ENCODE measurements at places on chromosomes 1 and 21.
A peak's percentile ranks its signal among the peaks of the same experiment; 100 is the strongest.

- peaks cover 19% of the 10 kb centered on the region for H3K36me3 ChIP-seq
- DNase-seq, result no peak
These were observed 1.2 kb downstream of the PPP1R8 start for GRCh38 chr1:27831568-27832410.

GRCh38 chr1:81437213-81437612, 363.5 kb upstream of the ADGRL2 start:
- H3K36me3 ChIP-seq, result no peaks in the 10 kb centered on the region
- H3K27ac ChIP-seq, result no peak overlapping the region
- H3K27me3 ChIP-seq, result no peaks in the 10 kb centered on the region

DNA sequence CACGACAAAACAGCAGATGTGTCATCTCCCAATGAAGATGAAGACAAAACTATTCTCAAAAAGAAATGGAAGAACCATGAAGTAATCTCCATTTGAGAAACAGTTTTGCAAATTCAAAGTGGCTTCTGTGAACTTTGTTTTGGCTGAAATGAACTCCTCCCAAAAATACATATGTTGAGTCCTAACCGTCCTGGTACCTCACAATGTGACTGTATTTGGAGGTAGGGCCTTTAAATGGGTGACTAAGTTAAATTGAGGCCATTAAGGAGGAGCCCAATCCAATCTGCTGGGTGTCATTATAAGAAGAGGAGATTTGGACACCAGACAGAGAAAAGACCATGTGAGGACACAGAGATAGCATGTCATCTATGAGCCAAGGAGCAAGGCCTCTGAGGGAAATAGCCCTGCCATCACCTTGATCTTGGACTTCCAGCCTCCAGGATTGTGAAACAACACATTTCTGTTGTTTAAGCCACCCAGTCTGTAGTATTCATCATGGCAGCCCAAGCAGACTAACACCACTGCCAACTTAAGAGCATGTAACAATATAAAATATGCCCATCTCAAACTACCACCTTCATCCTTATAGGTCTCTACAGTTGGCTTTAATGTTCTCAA, 38.3 kb upstream of the KCNE1 start:
- no peak overlapping the region for H3K4me3 ChIP-seq
- no peak for DNase-seq
- no peaks in the 10 kb centered on the region for H3K27me3 ChIP-seq
- no peak overlapping the region for H3K27ac ChIP-seq
- no peaks in the 10 kb centered on the region for H3K36me3 ChIP-seq

GRCh38 chr1:165828103-165828668, 772 bp downstream of the UCK2 start:
- no peaks in the 10 kb centered on the region for H3K27me3 ChIP-seq
- H3K4me1 ChIP-seq, result peaks cover 14% of the 10 kb centered on the region
- DNase-seq, result no peak
- peak overlapping the region; percentile 97 for H3K27ac ChIP-seq

GRCh38 chr1:234271243-234271606, 102.0 kb upstream of the COA6 start:
- no peaks in the 10 kb centered on the region for H3K27me3 ChIP-seq
- no peaks in the 10 kb centered on the region for H3K4me1 ChIP-seq
- DNase-seq, result no peak
- H3K27ac ChIP-seq, result no peak overlapping the region

GRCh38 chr1:193555662-193556441, 369.4 kb upstream of the B3GALT2 start:
- no peak for DNase-seq
- no peak overlapping the region for H3K27ac ChIP-seq
- H3K4me3 ChIP-seq, result no peak overlapping the region
- no peaks in the 10 kb centered on the region for H3K27me3 ChIP-seq

DNA sequence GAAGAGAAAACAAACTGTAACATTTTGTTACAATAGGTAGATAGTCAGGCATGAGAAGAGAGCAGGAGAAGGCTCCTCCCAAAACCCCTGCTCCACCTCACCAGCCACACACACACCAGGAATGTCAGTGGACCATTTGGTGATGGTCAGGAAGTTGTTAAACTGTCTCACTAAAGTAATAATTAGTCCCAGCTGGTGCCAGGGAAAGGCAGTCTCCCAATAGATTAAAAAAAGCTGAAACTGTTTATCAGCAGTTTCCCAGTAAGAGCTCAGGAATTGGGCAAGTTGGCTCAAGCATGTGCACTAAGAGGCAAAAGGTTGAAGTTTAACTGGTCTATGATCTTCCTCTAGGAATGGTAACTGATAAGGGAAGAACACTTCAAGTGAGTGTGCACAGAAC, 249.6 kb downstream of the COL11A1 start:
- H3K36me3 ChIP-seq, result no peaks in the 10 kb centered on the region
- H3K27ac ChIP-seq, result no peak overlapping the region
- H3K27me3 ChIP-seq, result no peaks in the 10 kb centered on the region
- no peaks in the 10 kb centered on the region for H3K4me1 ChIP-seq

DNA sequence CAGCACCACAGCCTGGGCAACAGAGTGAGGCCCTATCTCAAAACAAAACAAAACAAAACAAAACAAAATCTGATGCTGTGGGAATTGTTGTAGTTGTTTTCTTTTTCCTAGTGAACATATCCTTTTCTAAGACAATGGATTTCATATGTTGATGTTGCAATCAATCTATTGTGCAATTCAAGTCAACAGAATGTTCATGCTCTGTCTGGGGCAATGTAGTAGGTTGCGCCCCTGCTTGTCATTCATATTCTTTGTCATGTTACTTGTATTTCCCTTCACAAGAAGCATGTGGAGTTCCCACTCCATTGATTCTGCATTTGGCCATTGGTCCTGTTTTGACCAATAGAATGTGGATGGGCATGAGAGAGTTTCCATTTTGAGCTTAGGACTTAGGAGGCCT, 223.9 kb downstream of the DUSP10 start:
- H3K36me3 ChIP-seq, result no peaks in the 10 kb centered on the region
- H3K4me3 ChIP-seq, result no peak overlapping the region
- H3K27ac ChIP-seq, result no peak overlapping the region
- H3K27me3 ChIP-seq, result no peaks in the 10 kb centered on the region
- no peaks in the 10 kb centered on the region for H3K4me1 ChIP-seq
- DNase-seq, result no peak

DNA sequence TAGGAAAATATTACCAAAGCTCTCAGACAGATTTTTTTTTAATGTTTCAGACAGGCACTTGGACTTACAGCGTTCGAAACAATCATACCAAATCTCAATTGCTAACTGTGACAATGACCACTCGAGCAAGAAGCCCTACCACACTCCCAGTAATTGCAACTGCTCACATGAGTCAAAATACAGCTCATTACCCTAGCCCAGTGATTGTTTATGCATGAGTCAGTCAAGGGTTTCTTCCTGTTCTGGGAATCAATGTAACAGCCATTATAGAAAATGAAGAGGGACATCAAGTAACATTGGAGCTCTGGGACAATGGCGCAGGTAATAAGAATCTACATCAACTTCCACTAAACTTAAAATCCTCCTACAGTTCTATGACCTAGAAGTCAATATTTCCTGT, 56.1 kb upstream of the SH3GLB1 start:
- H3K27ac ChIP-seq, result no peak overlapping the region
- H3K27me3 ChIP-seq, result no peaks in the 10 kb centered on the region
- DNase-seq, result no peak
- H3K36me3 ChIP-seq, result no peaks in the 10 kb centered on the region

DNA sequence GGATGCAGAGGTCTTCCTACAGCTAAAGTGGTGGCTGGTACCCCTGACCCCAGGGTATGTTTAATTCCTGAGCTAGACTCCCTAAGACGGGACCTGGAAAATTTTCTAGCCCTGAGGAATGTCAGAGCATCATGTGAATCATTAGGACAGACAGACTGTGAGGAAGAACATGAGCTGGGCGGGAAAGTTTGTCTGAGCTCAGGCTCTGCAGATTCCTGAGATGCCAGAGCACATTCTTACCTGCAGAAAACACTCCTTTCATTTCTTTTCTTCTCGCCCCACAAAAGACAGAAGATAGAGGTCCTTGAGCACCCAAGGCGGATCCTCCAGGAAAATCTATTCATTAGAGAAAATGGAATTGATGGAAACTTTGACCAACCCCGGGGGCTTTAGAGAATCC, 6.5 kb downstream of the CAPN2 start:
- DNase-seq, result no peak
- H3K27me3 ChIP-seq, result no peaks in the 10 kb centered on the region
- H3K36me3 ChIP-seq, result peaks cover 74% of the 10 kb centered on the region

- H3K36me3 ChIP-seq, result no peaks in the 10 kb centered on the region
- no peak overlapping the region for H3K27ac ChIP-seq
- no peak for DNase-seq
- no peaks in the 10 kb centered on the region for H3K4me1 ChIP-seq
- H3K4me3 ChIP-seq, result no peak overlapping the region
These were observed 16.3 kb upstream of the TMEM54 start for GRCh38 chr1:32917521-32917920.

GRCh38 chr21:40507978-40508377, 339.0 kb downstream of the DSCAM start:
- no peak overlapping the region for H3K27ac ChIP-seq
- H3K4me3 ChIP-seq, result no peak overlapping the region
- no peak for DNase-seq
- no peaks in the 10 kb centered on the region for H3K36me3 ChIP-seq

GRCh38 chr1:170495006-170495405, 37.0 kb upstream of the GORAB start:
- no peaks in the 10 kb centered on the region for H3K36me3 ChIP-seq
- no peak overlapping the region for H3K4me3 ChIP-seq
- H3K27me3 ChIP-seq, result no peaks in the 10 kb centered on the region
- DNase-seq, result no peak
- no peak overlapping the region for H3K27ac ChIP-seq

DNA sequence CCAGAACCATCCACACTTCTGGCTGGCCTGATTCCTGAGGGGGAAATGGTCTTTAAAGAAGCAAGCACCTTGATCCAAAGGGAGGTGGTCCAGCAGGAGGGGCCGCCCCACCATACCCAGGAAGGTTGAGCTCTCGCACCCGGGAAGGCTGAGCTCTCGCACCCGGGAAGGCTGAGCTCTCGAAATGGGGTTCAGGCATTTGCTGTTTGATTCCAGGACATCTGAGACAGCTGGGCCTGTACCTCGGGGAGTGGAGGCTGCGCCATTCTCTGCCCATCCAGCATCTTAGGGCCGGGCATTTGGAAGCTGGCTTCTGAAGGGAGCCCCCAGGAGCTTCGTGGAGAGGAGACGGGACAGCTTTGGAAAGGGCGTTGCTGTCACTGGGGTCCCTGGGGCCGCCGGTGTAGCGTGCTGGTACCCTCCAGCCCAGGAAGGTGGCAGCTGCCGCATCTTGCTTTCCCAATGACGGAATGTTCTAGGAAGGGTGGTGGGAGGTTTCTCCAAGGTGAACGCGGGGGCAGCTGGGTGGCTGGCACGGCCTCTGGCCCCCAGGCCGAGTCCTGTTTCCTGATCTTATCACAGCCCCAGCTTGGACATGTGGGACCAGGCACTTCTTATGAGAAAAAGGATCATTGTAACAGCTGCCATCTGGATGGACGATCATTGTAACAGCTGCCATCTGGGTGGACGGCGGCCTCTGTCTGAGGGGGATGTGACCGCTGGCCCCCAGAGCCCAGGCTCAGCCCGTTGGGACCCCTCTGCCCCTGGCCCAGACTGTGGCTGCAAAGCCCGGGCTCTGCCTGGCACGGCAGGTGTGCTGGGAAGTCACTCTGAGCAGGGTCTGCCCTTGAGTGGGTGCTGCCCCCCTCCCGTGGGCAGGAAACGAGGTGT, 61.6 kb downstream of the COL18A1 start:
- H3K27me3 ChIP-seq, result no peaks in the 10 kb centered on the region
- DNase-seq, result no peak
- H3K36me3 ChIP-seq, result no peaks in the 10 kb centered on the region
- H3K4me1 ChIP-seq, result peaks cover 8% of the 10 kb centered on the region
- H3K27ac ChIP-seq, result no peak overlapping the region

DNA sequence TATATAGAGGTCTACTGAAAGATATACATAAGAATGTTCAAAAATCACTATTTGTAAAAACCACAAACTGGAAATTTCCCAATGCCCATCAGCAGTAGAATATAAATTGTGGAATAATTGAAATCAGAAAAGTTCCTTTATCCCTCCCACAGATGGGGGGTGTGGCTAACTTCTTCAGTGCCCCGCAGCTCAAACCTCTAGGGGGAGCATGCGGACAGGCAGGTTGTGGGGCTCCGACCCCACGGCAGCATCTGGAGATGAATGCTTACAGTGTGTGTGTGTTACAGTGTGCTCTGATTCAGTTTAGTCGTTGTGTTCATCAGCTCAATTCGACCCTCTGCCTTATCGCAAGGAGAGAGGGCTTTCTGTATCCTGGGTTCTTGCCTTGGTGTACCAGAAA, 262.1 kb upstream of the LRRC7 start:
- H3K4me1 ChIP-seq, result no peaks in the 10 kb centered on the region
- H3K27ac ChIP-seq, result no peak overlapping the region
- no peak for DNase-seq
- no peaks in the 10 kb centered on the region for H3K36me3 ChIP-seq
- no peak overlapping the region for H3K4me3 ChIP-seq

DNA sequence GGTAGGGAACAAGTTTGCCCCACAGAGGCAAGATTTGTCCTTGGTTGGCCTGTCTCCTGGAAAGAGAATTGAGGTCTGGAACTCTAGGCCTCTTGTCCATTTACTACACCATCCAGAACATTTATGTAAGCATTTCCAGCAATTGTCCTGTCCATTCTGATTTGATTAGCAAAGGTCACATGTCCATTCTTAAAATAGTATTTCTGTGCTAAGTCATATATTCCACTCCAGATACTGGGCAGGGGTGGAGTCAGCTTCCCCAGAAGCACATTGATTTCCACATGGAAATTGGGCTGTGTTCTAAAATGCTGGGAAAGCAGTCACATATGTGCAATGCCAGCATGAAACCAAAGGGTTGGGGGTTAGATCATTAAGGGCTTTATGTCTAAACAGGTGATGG, 21.5 kb upstream of the FMN2 start:
- no peaks in the 10 kb centered on the region for H3K27me3 ChIP-seq
- H3K36me3 ChIP-seq, result no peaks in the 10 kb centered on the region
- no peak overlapping the region for H3K4me3 ChIP-seq
- no peak overlapping the region for H3K27ac ChIP-seq
- no peaks in the 10 kb centered on the region for H3K4me1 ChIP-seq

DNA sequence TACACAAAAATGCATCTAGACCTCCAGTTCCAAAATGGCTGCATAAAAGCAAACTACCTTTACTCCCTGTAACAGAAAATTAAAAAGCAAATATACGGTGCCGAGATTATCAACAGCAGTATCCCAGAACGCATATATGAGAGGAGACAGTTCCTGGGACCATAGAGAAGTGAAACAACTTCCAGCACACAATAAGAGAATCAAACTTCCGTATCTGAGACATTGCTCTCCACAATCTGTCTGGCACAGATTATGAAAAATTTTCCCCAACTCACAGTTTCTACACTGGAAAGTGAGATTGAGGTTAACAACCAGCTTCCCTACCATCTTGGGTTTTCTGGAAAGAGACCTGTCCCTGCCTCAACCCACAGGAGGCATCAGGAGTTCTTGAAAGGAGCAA, 47.2 kb upstream of the ST6GALNAC3 start:
- no peaks in the 10 kb centered on the region for H3K27me3 ChIP-seq
- no peak for DNase-seq
- no peaks in the 10 kb centered on the region for H3K4me1 ChIP-seq
- no peak overlapping the region for H3K27ac ChIP-seq
- no peak overlapping the region for H3K4me3 ChIP-seq

Measured in esophagus muscularis mucosa (tissue), 4 donors.